ENCODE measurements at places on chromosomes 3 and 15.

GRCh38 chr15:43208052-43209002 lies 12.5 kb downstream of the EPB42 start:
- DNase-seq: no peak

DNA sequence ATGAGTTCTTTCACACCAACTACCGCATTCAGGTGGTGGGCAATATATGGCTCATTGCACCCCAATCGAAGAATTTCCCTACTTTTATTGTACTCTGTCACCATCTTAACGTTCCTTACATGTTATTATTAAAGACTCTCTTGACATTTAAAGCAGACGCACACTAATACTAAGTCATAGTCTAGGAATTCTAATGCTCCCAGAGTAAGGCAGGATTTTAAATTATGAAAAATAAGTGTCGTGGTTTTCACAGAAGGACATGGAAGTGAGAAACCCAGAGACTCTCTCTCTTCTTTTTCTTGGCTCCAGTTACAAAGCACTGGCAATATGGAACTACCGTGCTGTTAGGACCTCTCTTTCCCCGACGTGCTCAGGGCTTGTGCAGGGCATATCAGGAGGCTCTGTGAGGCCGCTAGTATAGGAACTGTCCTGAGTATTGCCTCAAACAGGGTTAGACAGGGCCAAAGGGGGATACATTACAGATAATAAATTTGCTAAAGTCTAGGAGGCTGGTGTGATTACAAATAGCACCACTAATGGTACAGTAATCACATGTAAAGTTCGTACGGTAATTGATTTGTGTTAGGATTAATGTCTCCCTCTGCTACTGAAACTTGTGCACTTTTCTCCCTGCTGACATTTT lies 590.8 kb downstream of the FOXP1 start:
- no peak for DNase-seq

- DNase-seq: no peak
These were observed 498.9 kb upstream of the TPRG1 start for GRCh38 chr3:188672840-188673239.

- DNase-seq: no peak
These were observed 2.6 kb downstream of the GCNT3 start for GRCh38 chr15:59614153-59614552.

DNA sequence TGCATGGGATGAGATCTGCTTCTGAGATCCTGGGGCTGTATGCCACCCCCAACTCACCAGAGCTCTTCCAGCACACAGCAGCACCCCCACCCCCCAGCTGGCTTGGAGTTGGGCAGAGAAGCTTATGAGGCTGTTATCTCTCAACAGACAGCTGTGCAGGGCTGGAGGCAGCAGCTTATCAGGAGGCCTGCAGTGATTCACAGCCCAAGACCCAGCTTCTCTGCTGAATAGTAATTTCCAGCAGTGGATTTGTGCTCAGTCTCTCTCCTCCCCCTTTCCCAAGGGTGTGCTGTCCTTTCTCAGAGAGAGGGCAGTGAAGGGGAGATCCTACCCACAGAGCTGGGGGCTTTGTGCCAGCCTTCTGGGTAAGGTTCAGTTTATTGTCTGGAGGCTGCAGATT lies 2.1 kb downstream of the RPP25 start:
- no peak for DNase-seq

DNA sequence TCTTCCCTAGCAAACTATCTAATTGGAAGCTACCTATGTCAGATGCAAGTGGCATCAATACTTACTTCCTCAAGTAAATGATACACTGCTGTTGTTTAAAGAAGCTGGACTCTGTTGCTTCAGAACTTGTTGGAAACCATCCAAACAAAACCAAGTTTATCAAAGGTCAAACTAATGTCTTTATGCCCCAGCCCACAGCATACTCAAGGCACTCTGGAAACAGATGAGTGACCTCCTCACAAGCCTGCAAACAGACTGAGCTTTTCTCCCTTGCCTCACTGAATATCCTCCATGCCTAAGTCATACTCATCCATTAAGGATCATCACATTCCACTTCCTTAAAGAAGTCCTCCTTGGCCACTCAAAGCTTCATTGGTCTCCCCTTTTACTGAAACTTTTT lies 107.4 kb upstream of the ACP3 start:
- DNase-seq: no peak

GRCh38 chr3:166527325-166527724 lies 690.1 kb upstream of the BCHE start:
- DNase-seq: peak; percentile 21

DNA sequence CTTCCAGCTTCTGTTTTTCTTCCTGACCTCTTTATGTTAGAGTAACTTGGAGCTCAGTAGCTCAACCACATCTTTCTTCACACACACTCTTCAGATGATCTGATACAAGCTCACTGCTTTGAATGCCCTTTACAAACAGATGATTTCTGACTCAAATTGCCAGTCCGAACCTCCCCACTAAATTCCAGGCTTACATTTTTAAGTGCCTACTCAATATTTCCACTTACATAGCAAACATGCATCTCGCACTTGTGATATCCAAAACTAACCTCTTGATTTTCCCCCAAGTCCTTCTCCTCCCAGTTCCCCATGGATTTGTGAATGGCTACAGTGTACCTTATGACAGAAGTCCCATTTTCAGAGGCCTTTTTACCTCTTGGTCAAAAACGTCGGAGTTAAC lies 139.1 kb downstream of the GBE1 start:
- no peak for DNase-seq

GRCh38 chr15:95086531-95087252 lies 855.3 kb downstream of the MCTP2 start:
- DNase-seq: no peak

- DNase-seq: no peak
These were observed 251.1 kb downstream of the PTPRG start for GRCh38 chr3:61812517-61812916.

- no peak for DNase-seq
These were observed 11.7 kb downstream of the LIPH start for GRCh38 chr3:185540695-185541094.

GRCh38 chr3:189278221-189278620 lies 106.5 kb downstream of the TPRG1 start:
- DNase-seq: no peak

- DNase-seq: peak; percentile 39
These were observed 999 bp downstream of the ZNF280D start for GRCh38 chr15:56732135-56732885.

- DNase-seq: no peak
These were observed 11.3 kb downstream of the NBEAL2 start for GRCh38 chr3:46990573-46991374.

GRCh38 chr15:59917504-59918157 lies 86.5 kb upstream of the FOXB1 start:
- no peak for DNase-seq

DNA sequence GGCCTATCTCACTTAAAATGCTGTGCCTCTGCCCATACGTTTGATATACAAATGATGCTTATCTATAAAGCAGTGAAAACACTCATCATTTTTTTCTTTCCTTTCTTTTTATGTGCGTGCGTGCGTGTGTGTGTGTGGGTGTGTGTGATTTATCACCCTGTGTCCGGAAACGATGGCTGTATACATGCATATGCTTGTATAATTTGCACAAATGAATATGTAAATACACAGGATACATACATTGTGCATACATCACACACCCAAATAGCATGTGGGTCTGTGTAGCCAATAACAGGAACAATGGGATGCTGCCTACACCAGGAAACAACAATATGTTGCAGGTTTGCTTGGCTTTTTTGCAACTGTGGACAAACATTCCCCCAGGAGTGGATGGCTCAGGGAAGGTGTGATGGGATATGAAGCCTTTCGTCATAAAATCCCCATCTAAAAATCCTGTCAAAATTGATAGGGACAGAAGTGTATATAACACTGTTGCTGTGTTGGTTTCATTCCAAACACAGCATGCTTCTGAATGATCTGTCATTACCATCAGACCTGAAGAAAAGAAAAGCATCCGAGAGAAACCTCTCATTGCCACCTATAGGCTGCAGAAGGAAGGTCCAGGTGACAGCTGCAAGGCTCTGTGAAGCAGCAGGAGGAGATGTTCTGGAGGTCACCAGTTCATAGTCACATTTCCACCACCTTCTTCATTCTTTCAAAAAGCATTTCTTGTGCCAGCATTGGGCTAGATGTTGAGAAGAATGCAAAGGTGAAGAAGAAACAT lies 503.9 kb upstream of the NR2F2 start:
- DNase-seq: no peak

DNA sequence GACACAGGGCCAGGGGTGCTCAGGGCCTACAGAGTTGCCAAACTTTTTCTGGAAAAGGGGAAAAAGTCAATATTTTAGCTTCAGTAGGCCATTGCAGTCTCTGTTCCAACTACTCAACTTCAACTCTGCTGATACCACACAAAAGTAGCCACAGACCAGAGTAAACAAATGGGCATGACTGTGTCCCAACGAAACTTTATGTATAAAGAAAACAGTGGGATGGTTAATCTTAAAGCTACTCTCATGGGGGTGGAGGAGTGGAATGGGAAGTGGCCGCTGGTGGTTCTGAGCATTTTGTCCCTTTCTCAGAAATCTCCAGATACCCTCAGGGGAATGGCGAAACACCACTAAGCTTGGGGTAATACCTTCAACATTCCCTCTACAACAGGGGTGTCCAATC lies 69.9 kb downstream of the OSBPL10 start:
- no peak for DNase-seq

DNA sequence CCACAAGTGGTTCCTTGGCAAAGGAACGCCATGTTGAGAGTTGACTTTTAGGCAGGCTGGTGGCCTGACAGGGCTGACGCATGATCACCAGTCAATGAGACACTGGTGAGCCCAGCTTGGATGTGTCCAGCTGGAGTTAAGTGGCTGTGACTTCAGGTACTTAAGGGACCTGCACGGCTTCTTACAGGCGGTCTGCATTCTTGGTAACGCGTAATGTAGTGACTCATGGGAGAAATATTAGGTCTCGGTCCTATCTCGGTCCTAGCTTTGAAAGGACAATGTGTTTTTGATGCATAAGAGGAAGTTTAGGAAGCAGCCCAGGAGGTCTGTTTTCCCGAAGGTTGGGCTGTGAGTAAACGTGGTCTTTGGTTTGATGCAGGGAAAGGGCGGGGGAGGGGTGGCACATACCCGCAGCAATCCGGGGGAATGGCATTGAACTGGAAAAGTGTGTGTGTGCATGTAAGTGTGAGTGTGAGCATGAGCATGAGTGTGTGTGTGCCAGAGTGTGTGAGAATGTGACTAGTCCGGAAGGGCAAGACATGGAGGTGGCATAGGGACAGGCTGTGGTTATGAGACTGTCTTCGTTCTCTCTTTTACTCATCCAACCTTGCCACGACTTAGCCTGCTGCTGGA lies 55.3 kb downstream of the FAM43A start:
- DNase-seq: no peak

DNA sequence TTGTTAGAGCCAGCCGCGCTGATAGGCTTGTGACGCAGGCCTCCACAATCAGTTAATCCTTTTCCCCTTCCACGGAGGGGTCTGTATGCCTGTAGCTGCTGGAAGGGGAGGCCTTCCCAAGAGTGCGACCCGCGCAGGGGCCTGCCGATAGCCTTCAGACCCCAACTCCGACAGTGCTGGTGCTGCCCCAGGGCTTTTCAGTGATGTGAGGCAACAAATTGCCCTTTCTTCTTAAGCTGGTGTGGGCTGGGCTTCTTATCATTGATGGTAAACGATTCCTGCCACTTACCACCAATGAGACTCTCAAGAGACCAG lies 143.4 kb downstream of the CHSY1 start:
- DNase-seq: no peak

- no peak for DNase-seq
These were observed 157.7 kb upstream of the CADPS start for GRCh38 chr3:63032881-63033280.

GRCh38 chr3:127081001-127081720 lies 98.2 kb downstream of the PLXNA1 start:
- no peak for DNase-seq

DNA sequence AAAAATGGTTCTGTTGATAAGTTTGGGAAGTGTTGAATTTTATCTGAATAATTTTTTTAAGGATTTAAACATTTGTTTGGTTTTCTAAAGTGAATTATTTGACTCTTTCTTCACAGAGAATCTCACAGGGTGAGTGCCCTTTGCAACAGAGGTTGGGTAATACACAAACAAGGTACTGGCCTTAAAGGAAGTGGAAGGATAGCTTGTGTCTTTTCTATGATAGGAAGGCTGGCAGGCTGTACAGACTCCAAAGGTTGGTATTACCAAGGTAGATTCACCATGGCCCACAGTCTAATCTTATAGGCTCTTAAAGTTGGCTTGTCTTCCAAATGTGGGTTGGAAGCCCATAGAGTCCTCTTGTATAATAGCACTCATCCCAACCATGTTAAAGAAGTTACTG lies 311.5 kb downstream of the SV2B start:
- no peak for DNase-seq

DNA sequence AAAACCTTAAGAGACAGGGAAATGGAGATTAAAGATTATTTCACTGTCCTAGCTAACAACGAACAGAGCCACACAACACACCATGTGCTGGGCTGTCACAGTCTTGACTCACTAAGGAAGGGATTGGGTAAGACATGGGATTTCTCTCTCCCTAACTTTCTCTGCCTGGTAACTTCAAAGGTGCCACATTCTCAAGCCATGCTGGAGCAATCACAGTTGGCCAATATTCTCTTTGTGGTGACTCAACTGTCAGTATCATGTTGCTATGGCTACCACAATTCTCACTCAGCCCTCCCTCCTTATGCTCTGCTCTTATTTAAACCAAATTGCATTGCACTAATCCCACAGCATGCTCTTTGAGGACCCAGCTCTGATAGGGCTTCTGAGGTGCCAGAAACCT lies 74.0 kb downstream of the OXNAD1 start:
- DNase-seq: no peak

DNA sequence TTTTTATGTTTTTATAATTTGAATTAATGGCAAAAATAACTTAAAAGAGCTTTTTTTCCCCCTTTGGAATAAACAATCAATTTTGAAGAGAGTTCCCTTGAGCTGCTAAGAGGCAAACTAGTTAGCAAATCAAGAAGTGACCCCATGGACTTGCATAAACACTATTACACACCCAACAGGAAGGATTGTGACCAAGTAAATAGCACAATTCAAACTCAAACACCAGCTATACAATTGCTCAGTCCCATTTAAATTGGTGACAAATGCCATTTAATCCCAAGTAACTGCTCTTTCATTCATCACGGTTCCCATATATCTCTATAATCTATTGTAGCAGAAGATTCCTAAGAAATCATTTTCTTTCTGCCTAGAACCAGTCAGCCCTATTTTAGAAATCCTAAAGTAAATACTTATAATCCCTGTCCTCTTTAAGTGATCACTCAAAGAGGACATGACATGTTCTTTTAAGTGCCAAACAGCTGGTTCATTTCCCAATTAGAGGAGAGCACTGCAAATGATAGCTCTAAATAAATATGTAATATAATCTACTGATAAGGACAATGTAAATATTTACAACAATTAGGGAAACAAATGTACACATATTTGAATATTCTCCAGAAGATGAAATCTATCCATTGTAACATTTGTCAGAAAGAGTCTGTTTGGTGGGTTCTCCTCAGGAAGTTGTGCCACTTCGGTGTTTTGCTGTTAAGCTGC lies 137.8 kb upstream of the ADAMTS9 start:
- no peak for DNase-seq

DNA sequence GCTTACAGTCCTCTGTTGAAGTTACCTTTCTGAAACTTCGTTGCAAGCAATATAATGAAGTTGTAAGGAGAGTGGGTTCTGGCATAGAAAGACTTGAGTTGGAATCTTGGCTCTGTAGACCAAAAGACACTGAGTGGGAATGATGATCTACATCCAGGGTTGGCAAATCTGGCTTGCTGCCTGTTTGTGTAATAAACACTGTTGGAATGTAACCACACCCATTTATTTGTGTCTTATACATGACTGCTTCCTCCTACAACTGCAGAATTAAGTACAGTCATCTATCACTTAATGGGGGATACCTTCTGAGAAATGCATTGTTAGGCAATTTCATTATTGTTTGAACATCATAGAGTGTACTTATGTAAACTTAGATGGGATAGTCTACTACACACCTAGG lies 178.4 kb upstream of the SUCLG2 start:
- DNase-seq: no peak

All from left hindlimb (tissue), 1 donor.